Effector CD4-positive, alpha-beta T cell (primary cell): ENCODE measurements at places on chromosomes 4 and X.

DNA sequence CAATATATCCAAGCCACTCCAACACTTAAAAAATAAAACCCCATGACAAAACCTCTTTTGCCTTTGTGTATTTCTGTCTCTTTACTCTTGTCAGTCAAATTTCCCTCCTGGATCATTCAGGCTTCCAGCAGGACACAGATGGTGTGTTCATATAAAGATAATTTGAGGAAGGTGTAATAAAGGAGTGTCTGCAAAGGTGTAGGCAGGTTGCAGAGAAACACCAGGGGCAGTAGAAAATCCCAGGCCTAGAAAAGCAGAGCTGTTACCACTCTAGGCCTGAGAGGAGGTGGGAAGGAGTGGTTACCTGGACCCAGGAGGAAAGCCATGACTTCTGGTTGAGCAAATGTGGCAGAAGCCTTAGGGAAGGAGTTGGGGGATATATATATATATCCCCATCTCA lies 28.8 kb downstream of the CHRNA9 start:
- DNase-seq: no peak

GRCh38 chr4:96009427-96010119 lies 169.7 kb downstream of the PDHA2 start:
- no peak for DNase-seq

DNA sequence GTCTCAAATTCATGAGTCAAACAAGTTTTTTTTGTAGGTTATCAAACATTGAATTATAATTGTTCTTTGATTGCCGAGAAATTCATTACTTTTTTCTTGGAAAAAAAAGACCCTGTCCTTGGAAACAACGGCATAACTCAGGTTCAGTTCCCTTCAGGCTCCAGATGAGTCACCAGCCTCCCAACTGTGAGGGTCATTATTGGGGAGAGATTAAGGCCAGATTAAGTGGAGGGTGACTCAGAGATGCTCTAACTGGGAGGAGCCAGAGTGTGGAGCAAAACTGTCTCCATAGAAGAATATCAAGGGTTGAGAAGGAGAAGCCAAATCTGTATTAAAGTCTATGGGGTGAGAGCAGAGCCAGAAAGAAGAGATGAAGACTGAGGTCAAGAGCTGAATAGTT lies 9.6 kb downstream of the ADGRG4 start:
- no peak for DNase-seq

DNA sequence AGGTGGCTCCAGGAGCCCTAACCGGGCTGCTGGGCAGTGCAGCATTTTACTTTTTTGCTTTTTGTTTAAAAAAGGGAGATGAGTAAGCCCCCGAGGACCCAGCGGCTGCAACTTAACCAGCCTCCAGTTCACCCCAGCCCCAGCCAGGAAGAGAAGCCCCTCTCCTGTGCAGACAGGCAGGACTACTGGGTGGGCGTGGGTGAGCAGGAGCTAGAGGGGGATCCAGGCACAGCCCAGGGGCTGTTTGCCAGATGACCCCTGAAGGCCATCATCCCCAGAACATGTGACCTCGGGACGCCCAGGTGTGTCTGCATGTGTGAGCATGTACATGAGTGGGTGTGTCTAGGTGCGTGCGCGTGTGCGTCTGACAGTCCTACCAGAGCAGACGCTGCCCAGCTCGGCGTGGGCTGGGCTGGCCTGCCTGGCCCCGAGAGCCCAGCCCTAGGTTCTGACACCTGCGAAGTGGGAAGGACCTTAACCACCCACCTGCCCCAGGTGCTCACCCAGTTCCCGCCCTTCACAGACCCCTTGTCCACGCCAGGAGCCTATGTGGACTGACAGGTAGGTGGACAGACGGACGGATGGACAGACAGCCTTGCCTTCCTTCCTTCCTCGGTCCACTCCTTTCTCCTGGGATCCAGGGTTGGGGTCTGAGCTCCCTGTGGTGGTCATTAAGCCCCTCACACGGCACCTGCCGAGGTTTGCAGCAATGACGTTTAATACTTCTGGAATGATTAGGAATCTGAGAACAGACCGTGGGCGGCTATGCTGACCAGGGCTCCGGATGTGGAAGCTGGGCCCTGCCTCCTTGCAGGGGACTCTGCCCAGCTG lies 7.8 kb upstream of the HAUS3 start:
- peak; percentile 1 for DNase-seq

- no peak for DNase-seq
Measured at GRCh38 chrX:102650903-102651241, 411 bp upstream of the GPRASP1 start.

DNA sequence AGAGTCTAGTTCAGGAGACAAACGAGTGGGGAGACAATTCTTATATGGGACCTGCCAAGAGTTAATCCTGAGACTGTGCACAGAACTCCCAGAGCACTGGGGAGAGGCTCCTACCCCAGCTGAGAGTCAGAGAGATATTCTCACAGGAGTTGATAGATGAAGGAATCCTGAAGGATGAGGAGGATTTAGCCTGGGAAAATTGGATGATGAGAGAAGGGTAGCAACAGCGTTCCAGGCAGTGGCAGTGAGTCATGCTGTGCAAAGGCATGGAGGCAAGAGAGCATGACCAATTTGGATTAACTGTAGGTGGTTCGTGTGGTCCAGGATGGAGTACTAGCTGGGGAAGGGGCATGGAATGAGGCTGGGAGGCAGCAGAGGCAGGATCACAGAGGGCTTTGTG lies 318.6 kb downstream of the LDB2 start:
- DNase-seq: no peak

DNA sequence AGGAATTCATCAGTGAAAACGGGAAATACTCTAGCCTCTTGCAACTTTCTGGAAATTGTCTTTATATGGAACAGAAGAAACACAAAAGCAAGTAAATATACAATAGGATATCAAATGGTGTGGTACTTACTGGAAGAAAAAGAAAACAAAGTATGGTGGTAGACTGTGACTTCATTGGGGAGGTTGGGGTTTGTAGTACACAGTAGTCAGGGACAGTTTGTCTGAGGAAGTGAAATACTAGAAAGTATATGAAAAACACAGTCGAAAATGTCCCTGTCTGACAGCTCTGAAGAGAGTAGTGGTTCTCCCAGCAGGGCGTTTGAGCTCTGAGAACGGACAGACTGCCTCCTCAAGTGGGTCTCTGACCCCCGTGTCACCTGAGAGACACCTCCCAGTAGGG lies 390.0 kb upstream of the NWD2 start:
- no peak for DNase-seq

DNA sequence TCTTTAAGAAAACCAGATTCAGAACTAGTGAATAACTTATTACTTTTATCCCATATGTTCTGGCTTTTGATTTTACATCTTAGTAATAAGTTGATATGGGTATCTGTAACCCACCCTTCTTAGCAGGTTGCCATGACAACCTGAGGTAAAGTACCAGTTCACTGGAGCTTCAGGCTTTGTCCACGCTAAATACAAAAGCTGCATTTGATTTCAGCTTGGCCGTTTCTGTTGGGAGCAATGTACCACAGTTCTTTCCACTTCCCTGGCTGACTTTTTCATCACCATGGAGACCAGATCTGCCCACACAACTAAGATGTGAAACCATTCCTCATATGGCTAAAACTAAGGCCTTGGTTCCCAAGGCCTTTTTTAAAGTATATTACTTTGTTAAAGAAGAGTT lies 26.1 kb downstream of the KLHL34 start:
- no peak for DNase-seq
